Stimulated activated CD4-positive, alpha-beta T cell treated with anti-CD3 and anti-CD28 coated beads, TNF-alpha, amount 100 ng/mL, for 4 hours (primary cell): ENCODE measurements at places on chromosomes 4 and X.

GRCh38 chr4:16636912-16637630 lies 261.4 kb downstream of the LDB2 start:
- no peak for DNase-seq

DNA sequence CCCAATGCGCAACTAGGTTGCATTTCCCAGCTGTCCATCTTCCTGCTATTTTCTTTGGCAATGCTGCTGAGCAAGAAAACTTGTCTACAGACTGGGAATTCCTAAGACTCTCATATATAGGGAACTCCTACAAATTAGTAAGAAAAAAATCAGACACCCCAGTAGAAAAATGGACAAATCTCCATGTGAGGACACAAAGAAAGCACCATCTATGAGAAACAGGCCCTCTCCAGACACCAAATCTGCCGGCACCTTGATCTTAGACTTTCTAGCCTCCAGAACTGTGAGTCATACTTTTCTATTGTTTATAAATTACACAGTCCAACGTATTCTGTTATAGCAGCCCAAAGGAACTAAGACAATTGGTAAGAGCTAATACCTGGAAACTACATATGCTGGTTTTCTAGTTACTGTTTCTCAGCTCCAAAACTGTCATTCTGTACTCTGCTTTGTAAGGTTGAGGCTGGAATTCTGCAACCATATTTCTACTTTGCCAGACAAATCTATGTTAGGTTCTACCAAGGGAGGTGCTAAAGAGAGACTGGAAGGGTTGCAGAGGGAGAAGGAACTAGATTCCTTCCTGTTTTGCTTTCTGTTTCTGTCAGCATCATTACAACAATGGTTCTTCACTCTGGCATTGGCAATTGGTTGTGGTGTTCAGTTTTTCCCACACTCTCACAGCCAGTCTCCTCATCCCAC lies 35.7 kb upstream of the FAM241A start:
- DNase-seq: no peak

DNA sequence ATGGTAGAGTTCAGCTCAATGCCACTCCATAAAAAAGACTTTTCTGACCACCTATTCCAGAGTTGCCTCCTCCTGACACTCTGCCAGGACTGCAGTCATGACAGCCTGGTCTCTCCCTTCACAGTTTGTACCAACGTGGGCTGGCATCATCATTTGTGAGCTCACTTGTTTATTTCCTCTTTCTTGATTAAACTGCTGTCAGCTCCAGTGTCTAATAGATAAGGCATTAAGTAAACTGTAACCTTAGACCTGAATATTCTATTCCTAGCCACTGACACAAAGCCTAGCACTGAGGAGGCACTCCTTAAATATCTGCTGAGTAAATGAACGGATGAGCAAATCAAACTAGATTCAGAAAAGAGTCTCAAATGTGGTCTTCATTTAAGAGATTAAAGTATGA lies 48.7 kb downstream of the DDX60 start:
- no peak for DNase-seq

- no peak for DNase-seq
Observed at GRCh38 chrX:37995428-37995827, 10.9 kb upstream of the SYTL5 start.

- DNase-seq: no peak
Observed at GRCh38 chrX:53440101-53440500, 5.9 kb upstream of the HSD17B10 start.

- no peak for DNase-seq
Observed at GRCh38 chr4:25943312-25943711, 29.3 kb downstream of the SMIM20 start.

DNA sequence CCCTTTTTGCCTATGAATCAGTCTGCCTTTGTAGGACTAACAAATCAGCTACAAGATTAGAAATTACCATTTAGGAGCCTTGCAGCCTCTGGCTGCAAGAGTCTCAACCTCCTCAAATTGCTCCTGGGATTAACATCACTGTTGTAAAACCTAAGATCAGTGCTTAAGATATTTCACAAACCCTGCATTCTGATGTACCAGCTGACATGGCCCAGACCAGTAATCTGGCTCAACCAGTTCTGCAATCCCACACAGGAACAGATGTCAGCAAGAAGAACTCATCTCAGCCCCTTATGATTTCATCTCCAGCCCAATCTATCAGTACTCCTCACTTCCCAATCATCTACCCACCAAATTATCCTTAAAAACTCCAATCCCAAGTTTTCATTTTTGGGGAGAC lies 32.5 kb upstream of the AADAT start:
- no peak for DNase-seq

GRCh38 chr4:154457471-154457870 lies 34.1 kb downstream of the DCHS2 start:
- no peak for DNase-seq

- no peak for DNase-seq
Observed at GRCh38 chrX:31036895-31037294, 34.9 kb downstream of the FTHL17 start.

- DNase-seq: no peak
Observed at GRCh38 chr4:91751961-91752360, 551.8 kb upstream of the GRID2 start.

- DNase-seq: no peak
Observed at GRCh38 chr4:41120297-41121217, 93.8 kb downstream of the APBB2 start.

- DNase-seq: no peak
Observed at GRCh38 chr4:5572114-5572513, 136.2 kb downstream of the EVC2 start.

DNA sequence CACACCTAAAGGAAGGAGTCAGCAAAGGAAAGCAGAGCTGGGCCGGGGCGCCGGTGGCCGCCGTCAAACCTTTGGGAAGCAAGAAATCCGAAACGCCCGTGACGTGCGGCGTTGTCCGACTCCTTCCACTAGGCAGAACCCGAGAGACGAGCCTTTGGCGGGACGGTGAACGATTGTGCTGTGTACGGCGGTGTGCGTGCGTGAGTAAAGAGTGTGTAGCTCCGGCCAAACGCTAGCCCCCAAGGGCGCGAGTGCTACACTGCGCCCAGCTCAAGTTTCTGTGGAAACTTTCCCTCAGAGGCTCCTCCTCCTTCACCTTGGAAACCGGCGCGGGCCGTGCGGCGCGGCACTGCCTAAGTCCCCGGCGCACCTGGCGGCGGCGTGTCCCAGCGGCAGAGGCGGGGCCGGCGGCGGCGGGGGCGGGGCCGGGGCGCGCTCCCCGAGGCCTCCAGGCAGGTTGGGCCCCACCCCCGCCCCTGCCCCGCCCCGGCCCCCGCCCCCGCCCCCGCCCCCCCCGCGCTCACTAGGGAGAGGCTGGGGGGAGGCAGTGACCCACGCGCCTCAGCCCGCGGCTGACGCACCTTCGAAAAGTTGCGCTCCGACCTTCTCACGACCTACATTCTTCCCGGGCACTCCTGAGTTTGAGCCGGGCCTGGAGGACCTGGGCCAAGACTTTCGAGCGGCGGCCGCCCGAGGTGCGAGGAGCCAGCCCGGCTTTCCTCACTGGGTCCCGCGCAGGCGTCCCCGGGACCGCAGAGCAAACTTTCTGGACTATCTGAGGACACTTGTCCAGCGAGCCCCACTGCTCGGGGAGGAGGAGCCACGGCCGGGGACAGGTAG lies at the start of gene FHIP1A:
Gene FHIP1A (plus strand): TSS at position 547 of the 840 bp plus-strand sequence. CDS start 157,084 bp downstream, outside the sequence.
- DNase-seq: peak; percentile 84

- no peak for DNase-seq
Observed at GRCh38 chr4:145739845-145740244, 59.9 kb downstream of the C4orf51 start.

GRCh38 chr4:137819964-137820383 lies 287.7 kb upstream of the PCDH18 start:
- DNase-seq: no peak

DNA sequence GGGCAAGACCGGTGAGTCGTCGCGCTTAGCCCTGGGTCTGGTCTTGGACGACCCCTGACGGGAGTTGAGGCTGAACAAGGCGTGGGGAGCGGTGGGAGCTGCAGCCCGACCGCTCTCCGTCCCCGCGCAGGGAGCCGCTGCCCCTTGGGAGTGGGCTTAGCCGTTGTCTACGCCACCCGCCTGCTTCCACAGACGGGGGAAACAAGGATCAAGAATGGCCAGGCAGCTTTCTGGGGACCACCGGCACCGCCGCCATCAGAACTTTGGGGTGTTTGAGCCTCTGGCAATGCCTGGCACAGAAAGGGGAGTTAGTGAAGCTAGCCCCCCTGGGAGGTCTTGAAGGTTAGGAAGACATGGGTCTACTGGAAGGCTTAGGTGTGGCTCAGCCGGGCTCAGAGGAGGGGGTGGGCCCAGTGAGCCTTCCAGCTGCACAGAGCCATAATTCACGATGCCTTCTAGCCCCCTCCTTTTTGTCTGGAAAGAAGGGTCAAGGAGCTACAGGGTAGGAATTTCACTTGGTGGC lies 583 bp downstream of the RASL11B start:
- DNase-seq: no peak

DNA sequence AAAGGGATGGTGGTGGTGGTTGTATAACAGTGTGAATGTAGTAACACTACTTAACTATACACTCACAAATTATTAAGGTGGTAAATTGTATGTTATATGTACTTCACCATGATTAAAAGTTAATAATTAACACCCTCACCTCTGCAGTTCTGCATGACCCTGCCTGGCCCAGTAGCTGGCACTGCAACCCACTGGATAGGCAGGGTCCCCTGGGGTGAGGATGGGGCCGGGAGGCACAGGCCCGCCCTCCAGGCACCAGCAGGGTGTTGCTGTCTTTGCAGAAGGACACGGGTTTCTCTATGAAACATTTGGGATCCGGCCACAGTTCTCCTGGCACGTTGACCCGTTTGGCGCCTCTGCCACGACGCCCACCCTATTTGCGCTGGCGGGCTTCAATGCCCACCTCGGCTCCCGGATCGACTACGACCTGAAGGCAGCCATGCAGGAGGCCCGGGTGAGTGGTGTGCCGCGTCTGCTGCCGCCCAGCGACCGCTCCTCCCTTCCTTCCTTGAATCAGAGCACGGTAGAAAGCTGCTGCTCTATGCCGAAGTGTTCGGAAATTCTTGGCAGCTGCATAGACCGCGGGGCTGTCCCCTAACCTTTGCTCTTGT lies 11.8 kb downstream of the MAN2B2 start:
- no peak for DNase-seq

- DNase-seq: no peak
Observed at GRCh38 chr4:19583827-19584569, 667.7 kb upstream of the SLIT2 start.

GRCh38 chr4:89289312-89289711 lies 18.3 kb downstream of the GPRIN3 start:
- no peak for DNase-seq

GRCh38 chrX:72694170-72694569 lies 19.9 kb downstream of the PHKA1 start:
- no peak for DNase-seq

DNA sequence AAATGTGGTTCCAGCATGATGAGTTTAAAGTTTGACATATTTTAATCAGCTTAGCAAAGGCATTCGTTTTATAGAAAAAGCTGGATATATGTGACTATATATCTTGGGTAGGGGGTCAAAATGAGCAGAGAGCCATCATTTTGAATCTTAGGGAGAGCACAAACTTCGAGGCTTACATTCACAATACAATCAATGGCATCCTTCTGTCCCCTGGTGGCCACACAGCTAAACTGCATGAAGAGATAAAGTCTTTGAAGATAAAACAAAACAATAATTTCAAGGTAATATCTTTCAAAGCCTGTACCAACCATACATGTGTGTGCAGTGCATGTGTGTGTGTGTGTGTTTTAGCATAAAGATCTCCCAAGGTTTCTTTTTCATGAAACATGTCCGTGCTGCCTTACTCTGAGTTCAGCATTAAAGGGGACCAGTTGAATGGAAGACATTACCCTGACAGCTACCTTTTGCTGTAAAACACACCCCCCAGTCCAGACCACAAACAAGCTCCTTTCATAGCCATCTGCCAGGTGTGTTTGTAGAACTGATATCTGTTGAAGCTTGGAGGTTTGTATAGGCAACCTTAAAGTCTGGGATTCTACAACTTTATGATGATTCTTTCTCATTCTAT lies 22.0 kb downstream of the DYNLT3 start:
- DNase-seq: no peak
